Activated gamma-delta T cell treated with anti-CD3 and anti-CD28 coated beads, Interleukin-2, amount 50 U/mL, for 16 hours (primary cell): ENCODE measurements at places on chromosomes 1 and 21.

DNA sequence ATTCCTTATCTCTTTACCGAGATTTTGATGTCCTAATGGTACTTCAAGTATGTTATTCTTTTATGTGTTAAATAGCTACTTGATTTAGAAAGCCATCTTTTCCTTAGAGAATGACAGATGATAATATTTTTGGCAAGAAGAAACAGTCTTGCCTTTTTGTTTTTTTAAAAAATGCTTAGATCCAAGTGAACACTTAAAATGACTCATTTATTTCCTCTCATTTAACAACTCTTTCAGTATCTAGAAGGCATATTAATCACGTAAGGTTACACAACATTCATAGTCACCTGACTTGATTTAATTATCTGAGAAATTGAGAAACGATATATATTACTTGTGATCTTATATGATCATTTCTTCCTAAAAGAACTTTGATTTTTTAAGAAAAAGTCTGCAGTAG is 52.4 kb downstream of the SUCO start:
- no peak for DNase-seq

- DNase-seq: no peak
Measured at GRCh38 chr1:89736937-89737733, 83.7 kb upstream of the LRRC8D start.

- DNase-seq: no peak
Measured at GRCh38 chr21:32713726-32714125, 14.1 kb downstream of the SYNJ1 start.

DNA sequence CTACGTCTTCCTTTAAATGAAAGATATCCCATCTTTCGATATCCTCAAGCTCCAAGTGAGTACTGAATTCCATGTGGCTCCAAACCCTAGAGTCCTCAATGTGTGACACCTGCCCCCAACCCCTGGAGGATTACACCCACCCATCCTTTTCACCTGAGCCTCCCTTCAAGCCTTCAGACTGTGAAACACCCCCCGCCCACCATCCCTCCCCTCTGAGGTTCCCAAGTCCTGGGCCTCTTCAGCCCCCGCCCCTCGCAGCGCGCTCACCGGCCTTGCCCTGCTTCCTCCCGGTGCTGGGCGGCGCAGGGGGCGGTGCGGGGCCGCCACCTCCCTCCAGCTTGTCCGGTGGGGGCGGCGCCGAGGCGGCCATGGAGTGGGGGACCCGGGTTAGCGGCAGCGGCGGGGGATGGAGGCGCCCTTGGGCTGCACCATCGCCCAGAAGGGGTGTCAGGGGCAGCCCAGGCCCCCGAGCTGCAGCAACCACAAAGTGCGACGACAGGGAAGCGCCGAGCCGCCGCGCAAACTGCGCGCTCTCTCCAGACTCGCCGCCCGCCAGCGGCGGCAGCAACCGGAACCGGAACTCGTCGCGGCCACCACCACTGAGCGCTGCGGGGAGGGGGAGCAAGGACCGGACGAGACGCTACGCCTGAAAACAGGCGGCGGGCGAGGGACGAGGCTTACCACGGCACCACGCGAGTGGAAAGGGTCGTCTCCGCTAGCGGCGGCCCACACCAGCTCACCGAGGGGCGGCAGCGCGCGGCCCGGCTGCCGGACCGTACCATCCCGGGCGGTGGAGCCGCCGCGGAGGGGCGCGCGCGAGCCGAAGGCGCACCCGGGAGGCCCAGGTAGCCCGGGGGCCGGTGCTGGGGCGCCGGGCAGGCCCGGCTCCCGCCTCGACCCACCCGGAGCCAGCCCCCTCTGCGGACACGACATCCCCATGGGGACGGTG is at the start of gene PYGO2:
TSS of gene PYGO2 (minus strand) at position 576 of the 949 bp plus-strand sequence. CDS start at position 370, 206 bp downstream.
- peak; percentile 70 for DNase-seq

DNA sequence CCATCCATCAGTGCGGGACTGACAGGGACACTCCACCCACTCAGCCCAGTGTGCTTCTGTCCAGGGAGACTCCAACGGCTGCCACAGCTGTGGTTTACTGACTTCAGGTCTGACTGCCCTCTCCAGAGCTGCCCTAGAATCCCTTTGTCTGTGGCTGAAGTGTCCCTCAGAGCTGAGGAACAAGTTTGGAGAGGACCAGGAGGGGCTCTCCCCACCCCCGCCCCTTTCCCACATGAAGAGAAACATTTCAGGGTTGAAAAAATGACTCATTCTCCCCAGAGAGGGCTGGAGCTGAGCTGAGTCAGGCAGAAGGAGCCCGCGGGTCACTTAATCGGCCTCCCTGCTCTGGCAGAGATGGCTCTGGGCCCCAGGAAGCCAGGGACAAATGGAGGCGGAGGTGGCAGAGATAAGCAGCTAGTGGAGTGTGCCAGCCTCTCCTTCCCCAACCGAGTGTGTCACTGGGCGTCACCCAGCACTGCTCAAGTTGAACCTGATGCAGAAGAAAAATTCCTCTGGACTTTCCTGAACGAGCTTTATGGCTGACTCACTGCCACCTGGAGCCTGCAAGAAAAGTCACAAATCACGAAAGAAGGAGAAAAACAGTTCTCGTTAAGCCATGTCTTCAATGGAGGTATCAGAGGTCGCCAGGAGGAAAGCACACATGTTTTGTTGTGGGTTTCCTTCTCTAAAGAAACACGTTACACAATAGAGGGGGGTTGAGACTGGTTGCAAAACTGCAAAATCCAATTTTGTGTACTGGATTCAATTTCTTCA is 34.3 kb upstream of the ECE1 start:
- DNase-seq: peak; percentile 62

DNA sequence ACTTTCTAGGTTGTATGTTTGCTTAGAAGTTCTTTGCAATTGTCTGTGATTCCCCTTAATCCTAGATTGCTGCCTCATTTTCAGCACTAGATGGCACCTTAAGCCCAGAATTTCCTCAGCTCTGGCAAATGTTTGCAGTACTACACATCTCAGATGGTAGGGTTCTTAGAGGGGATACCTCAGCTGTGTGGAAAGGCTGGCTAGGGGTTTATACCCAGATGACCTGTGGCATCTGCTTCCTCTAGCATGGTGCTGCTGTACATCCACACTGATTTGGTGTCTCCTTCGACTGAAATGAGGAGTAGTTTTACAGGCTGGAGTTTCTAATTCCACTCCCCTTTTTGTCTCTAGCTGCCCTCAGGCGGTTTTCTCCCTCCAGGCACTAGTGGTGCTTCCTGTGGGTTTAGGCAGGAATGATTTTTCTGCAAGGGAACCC is 23.5 kb downstream of the ASB17 start:
- DNase-seq: no peak

GRCh38 chr1:234355782-234356510 is 17.3 kb upstream of the COA6 start:
- no peak for DNase-seq

- DNase-seq: no peak
Measured at GRCh38 chr1:14707531-14708445, 109.3 kb downstream of the KAZN start.

- DNase-seq: no peak
Measured at GRCh38 chr1:3515272-3515671, 60.8 kb downstream of the ARHGEF16 start.
